ENCODE measurements at places on chromosomes 1 and 21.

DNA sequence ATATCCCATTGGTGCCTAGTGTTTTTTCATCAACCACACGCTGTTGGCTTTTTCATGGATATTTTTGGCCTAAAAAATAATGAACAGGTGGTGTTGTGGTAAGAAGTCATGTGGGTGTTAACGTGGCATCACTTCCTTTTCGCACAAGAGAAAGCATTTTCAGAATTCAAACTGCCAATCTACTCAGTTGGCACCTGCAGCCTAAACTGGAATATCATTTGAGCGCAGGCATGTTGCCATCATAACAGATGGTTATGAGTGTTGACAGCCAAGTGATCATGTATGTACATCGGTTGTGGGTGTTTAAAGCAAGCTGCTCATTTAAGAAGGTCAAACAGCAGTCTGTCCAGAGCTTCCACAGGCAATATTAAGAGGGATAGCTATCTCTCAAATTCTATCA, 1963.0 kb downstream of the NCAM2 start:
- DNase-seq = no peak

DNA sequence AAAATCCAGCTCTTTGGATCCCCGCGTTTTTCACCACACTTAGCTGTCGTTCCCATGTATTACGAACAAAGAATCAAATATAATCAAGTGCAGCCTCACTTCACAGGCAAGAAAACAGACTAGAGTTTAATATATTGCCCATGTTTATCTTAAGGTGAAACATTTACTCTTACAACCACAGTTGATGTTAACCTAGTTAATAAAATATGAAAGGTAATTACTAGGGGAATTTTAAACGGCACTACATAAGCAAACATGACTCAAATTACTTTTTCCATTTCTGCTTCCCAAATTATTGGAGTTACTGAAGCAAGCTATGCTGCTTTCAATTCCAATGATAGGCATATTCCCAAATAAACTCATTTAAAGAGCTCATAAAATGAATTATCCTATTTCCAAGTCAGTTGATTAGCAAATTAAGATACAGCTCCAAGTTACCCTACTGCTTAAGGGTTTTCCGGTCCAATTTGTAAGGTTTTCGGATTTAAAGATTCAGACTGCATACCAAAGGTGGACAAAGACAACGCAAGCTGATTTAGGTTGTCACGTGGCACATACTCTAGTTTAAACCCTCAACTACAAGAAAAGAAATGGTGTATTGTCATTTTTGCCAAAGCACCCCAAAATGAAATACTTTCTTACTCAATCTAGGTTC, 5.9 kb downstream of the COX20 start:
- no peak for DNase-seq

GRCh38 chr1:39043513-39043912, 17.4 kb downstream of the NDUFS5 start:
- no peak for DNase-seq

- no peak for DNase-seq
These were observed 79.0 kb downstream of the APP start for GRCh38 chr21:26091480-26092018.

- peak; percentile 97 for DNase-seq
These were observed 180.0 kb downstream of the ETS2 start for GRCh38 chr21:38985568-38986378.

DNA sequence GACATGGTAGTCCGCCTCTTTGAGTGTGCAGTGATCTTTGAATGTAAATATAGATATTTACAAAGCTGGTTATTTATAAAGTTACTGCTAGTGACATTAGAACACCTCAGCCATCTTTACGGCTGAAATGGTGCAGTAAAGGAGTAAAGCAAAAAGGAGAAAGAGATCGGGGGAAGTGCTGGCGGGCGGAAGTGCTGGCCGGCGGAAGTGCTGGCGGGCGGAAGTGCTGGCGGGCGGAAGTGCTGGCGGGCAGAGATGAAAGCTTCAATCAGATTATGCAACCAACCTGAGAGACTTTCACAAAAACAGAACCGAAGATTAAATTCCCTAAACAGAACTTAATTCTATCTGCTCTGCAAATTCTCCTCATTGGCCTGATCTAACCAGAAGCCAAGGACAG, 1.4 kb upstream of the OR14A16 start:
- DNase-seq = no peak

DNA sequence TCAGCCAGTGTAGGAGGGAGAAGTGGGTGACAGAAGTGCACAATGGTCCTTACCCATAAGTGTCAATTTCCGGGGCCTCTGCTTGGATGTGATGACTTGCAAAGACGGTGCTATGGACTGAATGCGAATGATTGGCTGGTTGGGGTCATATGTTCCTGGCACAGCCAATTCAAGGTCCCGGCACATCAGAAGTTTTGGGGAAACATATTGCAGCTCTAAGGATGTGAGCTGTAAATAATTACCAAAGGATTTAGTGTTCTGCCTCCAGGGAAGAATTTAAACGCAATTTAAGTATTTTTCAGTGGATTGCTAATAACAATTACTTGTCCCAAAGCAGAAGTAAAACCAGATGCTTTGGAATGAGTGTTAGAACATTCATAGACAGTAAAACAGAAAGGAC, 26.9 kb upstream of the EXOSC10 start:
- no peak for DNase-seq

DNA sequence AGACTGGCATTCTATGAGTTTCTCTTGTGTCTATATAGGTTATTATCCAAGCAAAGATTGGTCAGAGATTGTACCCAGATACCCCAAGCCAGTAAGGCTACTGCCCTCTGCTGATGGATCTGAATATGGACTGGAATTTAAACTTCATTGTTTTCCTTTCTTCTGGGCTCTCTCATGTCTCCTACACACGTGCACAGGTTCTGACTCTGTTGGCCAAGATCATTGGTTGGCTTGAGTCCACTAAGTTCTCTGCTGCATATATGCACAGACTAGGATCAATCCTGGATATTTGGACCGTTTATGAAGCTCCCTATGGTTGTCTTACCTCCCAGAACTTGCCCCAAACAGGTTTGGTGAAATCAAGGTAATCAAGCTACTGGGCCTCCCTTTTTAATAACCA, 69.7 kb downstream of the CC2D1B start:
- DNase-seq = peak; percentile 70

DNA sequence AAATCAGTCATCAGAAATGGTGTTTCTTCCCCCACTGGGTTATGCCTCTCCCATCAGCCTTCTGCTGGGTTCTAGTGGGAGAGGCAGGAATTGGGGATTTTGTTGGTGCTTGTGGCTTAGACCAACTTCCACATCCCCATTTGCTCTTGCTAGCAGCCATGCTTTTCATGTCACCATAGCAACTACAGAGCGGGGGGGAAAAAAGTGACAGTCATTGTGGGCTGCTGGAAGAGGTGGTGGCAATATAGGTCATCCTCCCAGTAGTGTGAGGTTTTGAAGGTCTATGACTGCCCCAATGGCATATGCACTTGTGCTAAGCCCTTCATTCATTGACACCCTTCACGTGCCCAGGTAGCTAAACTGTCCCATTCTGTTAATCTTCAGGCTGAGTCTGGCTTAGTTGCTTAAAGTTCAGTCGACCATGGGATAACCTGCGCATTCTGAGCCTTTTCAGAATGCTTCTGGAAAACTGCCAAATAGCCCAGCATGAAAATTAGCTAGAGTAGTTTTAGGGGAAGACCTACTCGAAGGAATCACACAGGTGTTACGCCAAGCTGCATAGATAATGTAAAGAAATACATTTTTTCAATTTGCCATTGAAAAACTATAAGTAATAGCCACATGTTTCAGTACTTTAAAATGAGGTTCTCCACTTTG, 53.7 kb upstream of the ZNF326 start:
- no peak for DNase-seq

DNA sequence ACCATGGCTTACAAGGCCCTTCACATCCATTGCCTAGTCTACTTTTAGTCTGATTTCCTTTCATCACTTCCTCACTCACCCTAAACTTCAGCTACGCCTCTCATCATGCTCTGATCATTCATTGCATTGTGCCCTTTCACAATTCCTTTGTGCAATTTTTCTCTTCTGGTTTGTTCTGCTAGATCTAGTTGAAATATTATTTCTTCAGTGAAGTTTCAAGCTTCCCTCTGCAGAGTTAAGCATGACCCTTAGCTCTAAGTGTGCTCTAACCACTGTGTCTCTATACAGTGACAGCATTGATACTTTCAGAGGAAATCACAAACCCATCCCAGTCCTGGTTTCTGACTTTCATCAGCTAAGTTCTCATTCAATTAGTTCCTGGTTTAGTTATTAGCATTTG, 166.1 kb downstream of the PLA2G4A start:
- no peak for DNase-seq

DNA sequence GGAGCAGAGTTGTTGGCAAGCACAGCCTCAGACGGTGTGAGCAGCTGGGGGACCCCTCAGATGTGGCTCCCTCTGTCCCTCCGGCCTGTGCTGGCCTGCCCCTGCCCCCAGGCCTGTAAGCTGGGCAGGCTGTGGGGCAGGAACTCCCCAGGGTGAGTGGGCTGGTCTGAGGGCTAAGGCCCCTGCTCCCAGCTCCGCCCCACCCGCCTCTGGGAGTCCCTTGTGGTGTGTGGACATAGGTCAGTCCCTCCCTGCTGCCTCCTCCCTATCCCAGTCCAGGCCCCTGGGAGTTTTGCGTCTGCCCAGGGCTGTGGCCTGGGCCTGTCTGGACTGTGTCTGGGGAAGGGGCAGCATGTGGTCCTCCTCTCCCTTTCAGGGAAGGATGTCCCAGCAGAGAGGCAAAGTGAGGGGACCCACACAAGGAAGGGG, 3.6 kb upstream of the VWA1 start:
- peak; percentile 63 for DNase-seq

- no peak for DNase-seq
These were observed 651.0 kb upstream of the PLXNA2 start for GRCh38 chr1:208895181-208895580.

DNA sequence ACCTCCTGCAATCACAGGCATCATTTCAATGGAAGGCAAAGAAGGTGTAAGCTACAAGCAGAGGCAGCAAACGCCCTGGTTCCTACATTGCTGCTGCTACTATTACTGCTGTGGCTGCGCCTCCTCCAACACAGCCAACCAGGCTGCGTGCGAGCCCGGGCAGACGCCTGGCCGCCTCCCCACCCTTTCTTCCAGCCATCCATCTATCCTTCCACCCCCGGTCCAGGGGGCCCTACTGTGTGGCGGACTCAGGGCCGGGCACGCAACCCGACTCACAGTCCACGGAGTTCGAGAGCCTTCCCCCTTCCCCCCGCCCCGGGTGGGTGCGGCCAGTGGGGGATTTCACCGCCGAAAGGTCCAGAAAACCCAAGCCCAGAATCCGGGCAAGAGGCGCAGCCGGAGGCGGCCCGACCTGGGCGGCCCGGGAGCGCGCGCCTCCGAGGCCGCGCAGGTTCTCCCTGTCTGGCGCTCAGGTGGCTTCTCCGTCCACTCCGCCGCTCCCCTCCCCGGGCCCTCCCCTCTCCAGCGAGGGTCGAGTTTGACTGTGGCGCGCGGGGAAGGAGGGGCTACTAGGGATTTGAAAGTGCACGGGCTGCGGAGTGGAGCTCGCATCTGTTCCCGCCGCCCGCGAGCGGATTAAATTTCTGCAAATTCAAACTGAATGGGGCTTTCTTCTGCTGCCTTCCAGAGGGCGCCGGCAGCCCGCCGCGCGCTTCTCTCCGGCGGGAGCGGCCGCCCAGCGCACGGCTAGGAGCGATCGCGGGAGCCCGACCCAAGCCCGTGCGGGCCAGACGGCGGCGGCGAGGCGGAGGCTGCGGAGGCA, at the start of gene HUNK:
Gene HUNK, plus strand, starts transcription at position 569 of the 823 bp plus-strand sequence. CDS start 655 bp downstream, outside the sequence.
- peak; percentile 77 for DNase-seq

DNA sequence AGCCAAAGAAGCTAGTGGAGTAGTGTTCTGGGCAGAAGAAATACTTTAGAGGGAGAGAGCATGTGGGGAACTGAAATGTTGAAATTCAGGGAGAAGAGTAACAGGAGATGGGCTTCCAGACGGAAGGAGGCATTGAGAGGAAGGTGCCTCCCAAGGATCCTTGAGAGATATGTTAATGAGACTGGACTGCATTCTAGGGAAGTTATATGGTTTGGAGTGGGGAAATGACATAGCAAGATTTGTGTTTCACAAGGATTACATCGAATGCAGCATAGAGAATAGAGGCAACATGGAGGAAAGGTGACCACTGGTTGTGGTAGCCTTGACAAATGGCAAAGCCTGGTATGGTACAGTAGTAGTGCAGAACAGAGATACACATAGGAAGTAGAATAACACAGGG, 160.5 kb upstream of the HMCN1 start:
- no peak for DNase-seq

GRCh38 chr1:53606651-53607051, 132.3 kb downstream of the GLIS1 start:
- DNase-seq = no peak

- DNase-seq = no peak
These were observed 18.1 kb upstream of the ZBTB8A start for GRCh38 chr1:32521165-32521564.

Measured in cardiac muscle cell (in vitro differentiated cells and primary cell).